GF-D8 (cell line): ENCODE measurements at places on chromosomes 2 and 18.

GRCh38 chr2:118249531-118249930 is 161.3 kb downstream of the INSIG2 start:
- DNase-seq = no peak

GRCh38 chr2:147223119-147223518 is 621.7 kb upstream of the ACVR2A start:
- DNase-seq = no peak

GRCh38 chr2:63679252-63679855 is 90.6 kb downstream of the MDH1 start:
- DNase-seq = no peak

GRCh38 chr2:25363733-25364132 is 22.0 kb upstream of the DNMT3A start:
- no peak for DNase-seq

- DNase-seq = no peak
These were observed 59.2 kb upstream of the PEX13 start for GRCh38 chr2:60958361-60958760.
